Spleen (tissue), 13 donors: ENCODE measurements at places on chromosomes 3 and 15. TPM values are rescaled to one million over a fixed set of nuclear protein-coding genes. Genes with fewer than 3 reads are reported as not detected.

DNA sequence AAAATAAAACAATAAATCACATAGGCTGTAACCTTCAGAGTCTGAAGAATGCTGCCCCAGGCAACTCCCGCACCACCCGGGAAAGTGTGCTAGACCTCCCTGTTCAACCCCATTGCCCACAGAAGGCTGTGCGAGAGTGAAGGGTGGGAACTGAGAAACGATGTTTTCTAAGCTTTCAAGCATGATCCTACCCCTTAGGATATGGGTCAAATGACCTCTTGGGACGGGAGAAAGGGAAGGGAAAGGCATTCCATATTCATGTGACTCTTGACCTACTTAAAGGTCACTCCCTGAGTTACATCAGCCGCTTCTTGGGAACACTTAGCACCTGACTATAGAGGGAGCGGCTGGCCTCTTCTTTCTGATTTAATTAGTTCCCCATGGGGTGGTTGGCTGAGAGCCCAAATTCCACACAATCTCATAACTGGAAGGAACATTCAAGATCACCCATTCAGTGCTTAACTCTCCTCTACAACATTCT is 114.7 kb upstream of the SLC24A5 start:
- no peak for DNase-seq

GRCh38 chr15:84766461-84767035 is 18.2 kb downstream of the ZNF592 start:
- no peak for DNase-seq

- peak; percentile 16 for DNase-seq
Measured at GRCh38 chr3:14497321-14497720, 42.8 kb downstream of the GRIP2 start.

GRCh38 chr3:156059950-156060501 is 60.4 kb upstream of the KCNAB1 start:
- DNase-seq: no peak

GRCh38 chr15:100658895-100659294 is 56.5 kb downstream of the ASB7 start:
- DNase-seq: no peak

GRCh38 chr15:75924576-75924975 is 20.9 kb downstream of the FBXO22 start:
- DNase-seq: no peak

GRCh38 chr3:82927309-82928253 is 1166.1 kb upstream of the GBE1 start:
- DNase-seq: no peak

GRCh38 chr15:80931191-80931590 is 58.4 kb downstream of the MESD start:
- DNase-seq: no peak

GRCh38 chr3:186258968-186259367 is 103.1 kb downstream of the DGKG start:
- DNase-seq: no peak

GRCh38 chr3:70516076-70516475 is 203.6 kb upstream of the MDFIC2 start:
- DNase-seq: no peak

DNA sequence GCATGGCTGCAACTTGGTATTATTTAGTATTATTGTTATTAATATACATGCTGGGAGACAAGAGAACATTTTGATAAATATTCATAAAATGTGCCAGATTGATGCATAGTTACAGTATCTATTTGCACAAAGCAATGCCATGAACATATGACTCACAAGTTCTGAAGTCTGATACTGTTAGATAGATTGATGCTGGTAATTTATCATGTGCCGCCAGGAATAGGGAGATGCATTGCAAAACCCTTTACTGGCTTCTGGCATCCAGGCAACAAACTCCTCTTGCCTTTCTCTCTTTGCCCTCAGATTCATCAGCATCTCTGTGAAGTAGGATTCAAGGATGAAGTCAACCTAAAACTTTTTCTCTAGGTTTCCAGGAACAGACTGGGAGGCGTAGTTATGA is 41.0 kb upstream of the SLC25A26 start:
- DNase-seq: no peak

The CCDC9B gene
- 2.2 TPM for polyA plus RNA-seq

The ST3GAL6 gene
- 7.2 TPM for polyA plus RNA-seq

The CHRNA5 gene
- 0.19 TPM for polyA plus RNA-seq
